Stimulated activated CD8-positive, alpha-beta memory T cell treated with anti-CD3 and anti-CD28 coated beads, Interleukin-7, amount 100 ng/mL, for 4 hours (primary cell): ENCODE measurements at places on chromosomes 2 and 18.

- no peak for DNase-seq
Measured at GRCh38 chr2:152588998-152589397, 128.3 kb downstream of the PRPF40A start.

DNA sequence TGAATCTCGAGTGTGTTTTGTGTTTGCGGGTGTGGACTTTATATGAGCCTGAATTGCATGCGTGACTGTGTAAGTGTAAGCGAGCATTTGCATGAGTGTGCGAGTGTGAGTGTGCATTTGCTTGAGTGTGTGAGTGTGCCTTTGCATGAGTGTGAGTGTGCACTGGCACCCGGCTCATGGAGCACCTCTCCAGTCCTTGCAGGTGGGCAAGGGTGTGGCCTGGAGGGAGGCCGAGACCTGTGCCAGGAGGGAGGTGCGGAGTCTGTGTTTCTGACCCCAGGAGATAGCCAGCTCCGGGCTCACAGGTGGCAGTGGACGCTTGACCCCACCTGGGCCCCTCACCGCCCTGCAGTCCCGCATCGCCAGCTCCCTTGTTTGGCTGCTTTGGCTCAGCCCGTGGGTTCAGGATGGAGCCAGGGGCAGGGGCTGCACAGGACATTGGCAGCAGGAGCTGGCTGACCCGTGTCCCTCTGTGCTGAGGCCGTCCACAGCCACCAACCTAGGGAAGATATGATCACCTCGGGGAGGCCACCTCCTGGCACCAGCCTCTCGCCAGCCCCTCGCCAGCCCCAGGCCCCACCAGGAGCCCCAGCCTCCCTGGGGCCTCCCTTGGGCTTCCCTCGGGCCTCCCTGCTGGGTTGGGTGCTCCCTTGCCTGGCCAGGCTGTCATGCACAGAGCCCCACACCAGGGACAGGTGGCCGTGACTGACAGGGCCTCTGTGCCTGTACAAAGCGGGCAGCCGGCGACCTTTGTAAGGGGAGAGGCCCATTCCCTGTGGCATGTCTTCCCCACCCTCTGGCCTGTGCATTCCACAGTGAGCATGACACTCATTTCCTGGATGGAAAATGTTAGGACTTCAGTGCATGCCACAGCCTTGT is 81.6 kb downstream of the PTGR3 start:
- DNase-seq = no peak

DNA sequence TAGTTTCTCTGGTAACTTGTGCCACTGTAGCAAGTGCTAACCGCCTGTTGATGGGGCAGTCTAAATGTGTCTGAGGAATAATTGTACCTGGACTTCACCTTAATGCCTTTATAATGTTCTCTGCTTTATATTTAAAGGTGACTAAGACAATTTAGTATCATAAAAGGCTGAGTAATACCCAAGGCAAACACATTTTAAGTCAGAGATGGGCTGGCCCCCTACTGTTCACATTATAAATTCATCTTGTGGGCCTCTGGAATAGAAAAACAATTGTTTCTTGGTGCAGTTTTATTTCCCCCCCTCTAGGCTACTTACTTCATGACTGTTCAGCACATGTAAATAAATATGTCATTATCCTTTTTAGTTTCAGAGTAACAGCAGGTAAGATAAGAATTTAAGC is 559.3 kb upstream of the PIK3C3 start:
- no peak for DNase-seq

DNA sequence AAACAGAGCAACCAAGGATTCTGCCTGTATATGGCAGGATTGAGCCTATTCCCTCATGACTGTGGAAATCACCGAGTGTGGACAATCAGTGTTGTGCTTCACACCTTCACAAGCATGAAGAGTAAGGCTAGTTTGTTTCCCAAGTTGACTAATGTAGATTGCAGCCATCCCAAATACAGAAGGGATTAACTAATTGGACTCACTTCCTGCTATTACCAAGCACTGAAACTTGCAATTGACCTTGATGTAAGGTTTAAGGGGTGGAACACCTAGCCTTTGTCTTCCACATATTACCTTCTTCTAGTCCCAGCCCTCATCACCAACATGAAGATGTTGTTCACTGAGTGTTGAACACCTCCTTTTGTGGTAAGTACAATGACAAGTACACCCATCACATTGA is 120.9 kb upstream of the RND3 start:
- no peak for DNase-seq

GRCh38 chr2:99695944-99696253 is 206.1 kb upstream of the REV1 start:
- DNase-seq = no peak

DNA sequence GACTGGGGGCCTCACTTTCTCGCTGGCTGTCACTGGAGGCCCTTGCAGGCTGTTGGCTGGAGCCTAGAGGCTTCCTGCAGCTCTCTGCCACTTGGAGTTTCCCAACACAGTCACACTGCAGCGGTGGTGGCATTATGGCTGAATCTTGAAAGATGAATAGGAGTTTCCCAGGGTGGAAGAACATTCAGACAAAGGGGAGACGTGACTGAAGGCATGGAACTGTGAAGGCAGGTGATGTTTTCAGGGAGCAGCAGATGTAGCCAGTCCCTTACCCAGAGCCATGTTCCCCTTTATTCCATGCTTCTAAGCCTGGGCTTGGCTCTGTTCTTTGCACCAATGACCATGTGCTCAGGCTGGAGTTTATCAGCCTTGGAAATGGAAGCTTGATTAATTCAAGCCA is 106.7 kb upstream of the BOD1L2 start:
- no peak for DNase-seq

DNA sequence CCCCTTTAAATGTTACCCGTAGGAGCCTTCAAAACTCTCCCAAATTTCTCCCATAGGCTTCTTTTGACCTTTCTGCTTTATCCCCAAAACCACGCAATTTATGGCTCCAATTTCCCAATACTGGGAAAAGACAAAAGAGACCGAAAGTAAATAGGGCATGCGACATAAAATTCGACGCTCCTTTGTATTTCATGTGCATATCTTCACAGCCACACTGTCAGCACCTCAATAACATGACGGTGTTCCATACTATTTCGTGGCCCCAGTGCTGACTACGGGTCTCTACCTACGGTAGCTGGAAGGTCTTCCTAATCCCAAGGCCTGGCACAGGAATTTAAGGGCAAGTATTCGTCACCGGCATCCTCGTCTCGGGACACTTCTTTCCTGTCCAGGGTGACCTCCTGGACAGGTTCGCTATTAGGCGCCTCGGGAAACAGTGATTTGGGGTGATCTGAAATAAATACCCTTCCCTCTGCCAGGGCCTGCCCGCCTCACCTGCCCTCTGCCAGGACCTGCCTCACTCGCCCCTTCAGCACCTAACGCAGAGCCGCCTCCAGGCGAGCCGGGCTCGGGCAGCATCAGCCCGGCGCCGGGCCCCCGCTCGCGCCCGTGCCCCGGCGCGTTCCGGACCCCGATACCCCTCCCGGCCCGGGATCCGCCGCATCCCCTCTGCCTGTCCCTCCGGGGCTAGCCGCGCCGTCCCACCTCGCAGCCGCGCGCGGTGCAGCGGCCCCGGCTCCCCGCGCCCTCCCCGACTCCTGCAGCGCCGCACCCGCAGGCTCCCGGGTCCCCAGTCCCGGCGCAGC is 680 bp downstream of the DTNB start:
- peak; percentile 61 for DNase-seq

DNA sequence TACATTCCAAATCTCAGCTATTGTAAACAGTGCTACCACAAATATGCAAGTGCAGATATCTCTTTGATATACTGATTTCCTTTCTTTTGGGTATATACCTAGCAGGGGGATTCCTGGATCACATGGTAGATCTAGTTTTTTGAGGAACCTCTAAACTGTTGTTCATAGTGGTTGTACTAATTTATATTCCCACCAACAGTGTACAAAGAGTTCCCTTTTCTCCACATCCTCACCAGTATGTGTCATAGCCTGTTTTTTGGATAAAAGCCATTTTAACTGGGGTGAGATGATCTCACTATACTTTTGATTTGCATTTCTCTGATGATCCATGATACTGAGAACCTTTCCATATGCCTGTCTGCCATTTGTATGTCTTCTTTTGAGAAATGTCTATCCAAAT is 6.3 kb upstream of the CCNT2 start:
- DNase-seq = no peak

DNA sequence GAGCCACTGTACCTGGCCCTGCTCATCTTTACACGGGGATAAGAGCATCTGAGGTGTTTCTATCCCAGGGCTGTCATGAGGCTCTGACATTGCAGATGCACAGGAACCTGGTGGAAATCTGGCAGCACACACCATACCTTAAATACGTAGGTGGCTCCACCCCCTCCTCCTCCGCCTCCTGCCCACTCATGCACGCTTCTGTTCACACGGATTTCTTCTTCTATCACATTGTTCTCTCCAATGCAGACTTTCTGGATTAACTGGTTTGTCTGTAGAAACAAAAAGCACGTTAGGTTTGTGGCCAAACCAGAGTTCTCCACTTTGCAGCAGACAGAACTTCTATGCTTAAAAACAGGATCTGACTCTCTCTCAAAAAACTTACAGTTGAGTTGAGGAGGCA is 118.2 kb downstream of the CLIP4 start:
- DNase-seq = no peak

DNA sequence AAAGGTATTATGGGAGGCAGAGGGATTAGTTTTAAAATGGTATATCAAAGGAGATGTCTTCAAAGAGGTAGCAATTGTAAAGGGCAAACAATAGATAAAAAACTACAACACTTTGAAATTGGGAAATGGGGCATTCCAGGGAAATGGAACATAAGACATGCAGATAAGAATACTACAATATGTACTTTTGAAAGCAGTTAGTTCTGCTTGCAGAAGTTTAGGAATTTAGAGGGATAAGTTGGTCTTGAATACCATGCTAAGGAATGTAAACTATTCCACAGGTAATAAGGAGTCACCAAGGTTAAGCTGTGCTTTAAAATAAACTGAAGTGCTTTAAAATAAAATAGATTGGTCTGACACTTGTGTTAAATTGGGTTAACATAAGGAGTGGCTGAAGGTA is 571.7 kb upstream of the ACVR2A start:
- no peak for DNase-seq

DNA sequence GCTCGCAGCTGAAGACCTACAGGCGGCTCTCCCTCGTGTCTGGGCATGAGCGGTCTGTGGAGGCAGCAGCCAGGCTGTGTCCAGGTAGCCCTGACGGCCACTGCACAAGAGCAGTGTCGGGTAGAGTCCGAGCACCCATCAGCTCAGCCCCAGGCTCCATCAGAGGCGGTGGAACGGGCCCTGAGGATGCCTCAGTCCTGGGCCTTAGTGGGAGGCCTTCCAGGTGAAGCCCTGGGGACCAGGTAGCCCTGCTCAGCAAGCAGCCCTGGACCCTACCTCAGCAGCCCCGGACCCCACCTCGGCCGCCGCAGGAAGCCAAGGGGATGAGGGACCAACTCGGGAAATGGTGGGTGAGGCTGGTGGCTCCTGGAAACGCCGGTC is 21.3 kb upstream of the KLF11 start:
- DNase-seq = no peak

- DNase-seq = no peak
Measured at GRCh38 chr2:42792583-42793333, at the start of gene HAAO. TSS of gene HAAO (minus strand) at chr2:42792583. CDS start at chr2:42792536, 47 bp downstream.

- DNase-seq = no peak
Measured at GRCh38 chr2:48723129-48723528, 32.4 kb downstream of the LHCGR start.

DNA sequence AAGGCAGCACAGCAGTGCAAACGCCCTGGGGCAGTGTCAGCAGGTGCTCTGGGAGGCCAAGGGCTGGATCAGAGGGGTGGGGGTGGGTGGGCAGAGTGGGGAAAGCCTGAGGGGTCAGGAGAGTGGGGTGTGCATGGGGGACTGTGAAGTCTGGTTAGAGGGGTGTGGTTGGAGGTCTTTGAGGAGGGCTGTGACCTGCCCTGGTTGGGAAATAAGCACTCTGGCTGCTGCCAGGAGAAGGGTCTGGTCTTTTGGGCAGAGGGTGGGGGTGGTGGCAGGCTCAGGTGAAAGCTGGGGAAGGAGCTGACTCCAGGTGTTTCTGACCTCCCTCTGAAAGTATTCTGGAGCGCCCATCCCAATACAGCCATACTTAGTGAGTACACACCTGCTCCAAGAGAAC is 4.2 kb downstream of the ALPI start:
- no peak for DNase-seq

DNA sequence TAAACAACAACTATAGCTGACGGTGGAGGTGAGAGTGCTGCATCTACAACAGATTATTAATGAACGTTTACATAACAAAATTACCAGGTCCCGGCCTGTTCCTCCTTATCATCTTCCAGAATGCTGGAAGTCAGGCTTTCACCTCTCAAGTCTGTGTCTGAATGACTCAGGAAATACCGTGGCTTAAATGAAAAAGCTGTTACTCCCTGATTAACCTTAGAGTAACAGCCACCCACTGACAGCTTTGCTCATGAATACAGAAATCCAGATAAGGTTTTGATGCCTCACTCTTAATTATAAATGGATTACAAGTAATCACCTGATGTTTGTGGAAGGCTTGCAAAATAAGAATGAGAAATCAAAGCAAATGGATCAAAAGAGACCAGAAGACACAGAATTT is 885.3 kb upstream of the CELF4 start:
- DNase-seq = no peak

DNA sequence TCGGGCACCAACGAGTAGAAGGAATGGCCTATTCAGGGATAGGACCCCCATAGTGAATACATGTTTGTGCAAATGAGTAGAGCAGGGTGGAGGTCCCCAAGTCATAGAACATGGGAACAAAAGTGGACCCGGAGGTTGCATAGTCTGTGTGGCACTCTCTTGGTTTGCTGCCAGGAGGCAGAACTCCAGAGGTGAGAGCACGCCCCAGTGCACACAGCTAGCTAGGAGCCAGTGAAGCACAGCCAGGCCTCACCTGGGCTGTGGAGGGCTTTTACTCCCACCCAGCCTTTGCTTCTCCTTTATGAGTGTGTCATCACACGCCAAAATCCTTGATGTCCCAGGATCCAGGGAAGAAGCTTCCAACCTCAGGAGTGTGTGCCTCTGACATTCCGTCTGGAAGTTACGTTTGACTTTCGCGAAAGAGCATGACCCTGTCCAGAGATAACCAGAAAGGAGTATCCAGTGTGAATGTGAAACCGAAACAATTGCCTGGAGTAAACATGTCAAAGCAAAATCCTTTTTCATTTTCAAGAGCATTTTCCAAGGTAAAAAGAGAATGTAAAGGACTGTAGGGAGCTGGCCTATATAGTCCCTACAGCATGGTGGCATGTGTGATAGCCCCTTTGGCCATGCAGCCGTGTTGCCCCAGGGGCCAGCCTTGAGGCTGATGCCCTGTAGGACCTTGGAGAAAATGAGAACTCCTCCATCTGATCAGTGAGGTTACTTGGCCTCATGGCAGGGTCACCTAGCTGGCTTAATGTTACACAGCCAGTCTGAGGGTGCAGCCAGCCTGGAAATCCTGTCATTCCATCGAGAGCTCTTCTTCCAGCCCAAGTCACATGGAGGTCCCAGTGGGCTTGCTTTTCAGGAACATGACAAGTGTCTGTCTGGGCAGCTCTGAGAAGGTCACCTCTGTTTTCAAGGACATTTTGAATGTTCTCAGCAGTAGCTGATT is 8.8 kb downstream of the TRIB2 start:
- DNase-seq = no peak

DNA sequence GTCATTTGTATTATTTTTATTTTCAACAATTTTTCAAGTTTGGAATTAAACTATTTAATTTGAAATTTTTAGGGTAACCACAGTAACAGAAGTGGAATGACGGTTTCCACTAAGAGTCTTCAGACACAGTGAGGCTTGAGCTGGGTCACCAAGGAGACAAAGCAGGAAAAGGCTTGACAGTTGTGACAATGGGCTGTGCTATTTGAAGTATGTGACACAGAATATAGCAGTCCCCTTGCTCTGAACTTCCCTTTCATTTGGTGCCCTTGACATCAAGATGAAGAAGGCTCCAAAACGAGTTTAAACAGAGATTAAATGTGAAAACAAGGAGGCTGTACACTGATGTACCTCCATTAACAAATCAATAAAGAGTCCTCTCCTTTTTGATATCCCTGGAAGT is 265.4 kb upstream of the DLGAP1 start:
- DNase-seq = no peak
